Occipital lobe (tissue), 3 donors: ENCODE measurements at places on chromosomes 4 and X.

DNA sequence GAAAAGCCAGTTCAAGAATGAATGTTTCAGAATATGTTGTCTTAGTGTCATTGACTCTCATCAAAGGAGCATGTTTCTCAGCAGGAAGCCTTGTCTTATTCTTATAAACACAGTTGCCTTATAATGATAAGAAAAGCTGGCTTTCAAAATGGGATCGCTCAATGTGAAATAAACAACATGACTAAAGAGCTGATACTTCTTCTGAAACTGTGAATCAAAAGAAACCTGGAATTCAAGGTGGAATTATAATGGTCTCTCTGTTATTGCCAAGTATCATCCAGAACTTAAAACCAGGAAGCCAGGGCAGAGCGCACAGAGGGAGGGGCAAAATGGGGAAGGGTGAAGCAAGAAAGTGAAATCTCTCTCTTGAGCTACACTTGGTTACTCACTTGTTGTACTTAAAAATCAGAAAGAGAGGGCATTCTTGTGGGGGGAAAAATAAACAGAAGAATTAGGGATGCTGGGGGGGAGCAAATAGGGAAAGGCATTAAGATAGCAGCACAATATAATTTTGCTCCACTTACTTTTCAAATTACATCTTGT is 270.0 kb downstream of the MAPK10 start:
- DNase-seq, result no peak

GRCh38 chr4:140136509-140136908 is 17.5 kb downstream of the MAML3 start:
- no peak for DNase-seq

DNA sequence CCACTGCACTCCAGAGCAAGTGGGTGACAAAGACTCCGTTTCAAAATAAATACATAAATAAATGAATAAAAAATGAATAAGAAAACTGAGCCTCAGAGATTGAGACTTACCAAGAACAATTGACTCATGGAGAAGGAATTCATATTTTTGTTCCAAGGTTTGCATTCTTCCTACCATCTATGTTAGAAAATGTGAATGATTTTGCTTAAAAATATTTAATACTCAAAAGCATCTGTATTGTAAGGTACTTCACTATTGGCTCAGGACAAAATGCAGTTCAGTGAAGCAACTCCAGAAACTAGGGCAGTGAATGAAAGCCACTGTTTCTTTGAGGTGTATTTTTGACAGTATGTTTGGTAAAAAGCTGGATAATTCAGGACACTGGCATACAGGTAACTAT is 54.1 kb downstream of the XAGE2 start:
- DNase-seq, result no peak

GRCh38 chrX:109856974-109857373 is 123.9 kb upstream of the ACSL4 start:
- no peak for DNase-seq

DNA sequence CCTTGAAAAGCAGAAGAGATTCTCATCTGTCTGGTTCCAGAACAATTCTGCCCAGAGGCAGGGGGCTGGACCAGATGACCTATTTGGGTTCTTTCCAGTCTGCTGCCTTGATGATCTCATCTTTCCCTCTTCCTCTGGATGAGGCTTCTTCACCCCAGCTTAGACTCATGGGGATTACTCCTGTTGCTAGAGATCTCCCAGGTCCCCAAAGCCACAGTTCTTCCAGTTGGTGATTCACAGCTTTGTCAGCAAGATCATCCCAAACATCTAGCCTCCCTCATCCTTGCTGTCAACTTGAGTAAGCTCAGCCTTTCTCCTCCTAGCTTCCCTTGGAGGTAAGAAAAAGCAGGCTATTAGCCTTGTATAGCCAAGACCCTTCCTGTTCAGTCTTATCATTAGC is 64.2 kb upstream of the PJA1 start:
- no peak for DNase-seq

- no peak for DNase-seq
These were observed 2.0 kb downstream of the PRKX start for GRCh38 chrX:3711331-3711917.

DNA sequence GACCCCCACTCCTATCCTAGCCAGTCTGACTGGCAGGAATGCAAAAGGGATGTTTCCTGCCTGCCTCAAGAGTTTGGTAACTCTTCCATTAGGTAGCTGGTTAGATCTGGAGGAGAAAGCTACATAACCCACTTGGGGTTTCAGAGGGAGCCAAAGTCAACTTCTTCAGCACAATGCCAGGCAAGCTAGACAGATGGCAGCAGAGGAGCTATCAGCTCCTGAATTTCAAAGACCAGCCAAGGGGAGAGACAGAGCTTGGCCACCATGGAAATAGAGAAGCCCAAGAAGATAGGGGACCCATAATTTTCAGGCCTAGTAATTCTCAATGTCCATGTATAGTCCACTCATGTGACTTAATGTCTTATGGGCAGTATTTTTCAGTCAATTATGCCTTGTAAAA is 56.4 kb downstream of the PGRMC1 start:
- DNase-seq, result no peak

- no peak for DNase-seq
These were observed 833.5 kb upstream of the IGFBP7 start for GRCh38 chr4:57943682-57944081.

GRCh38 chr4:82217986-82218715 is 155.6 kb downstream of the HNRNPD start:
- peak; percentile 1 for DNase-seq

DNA sequence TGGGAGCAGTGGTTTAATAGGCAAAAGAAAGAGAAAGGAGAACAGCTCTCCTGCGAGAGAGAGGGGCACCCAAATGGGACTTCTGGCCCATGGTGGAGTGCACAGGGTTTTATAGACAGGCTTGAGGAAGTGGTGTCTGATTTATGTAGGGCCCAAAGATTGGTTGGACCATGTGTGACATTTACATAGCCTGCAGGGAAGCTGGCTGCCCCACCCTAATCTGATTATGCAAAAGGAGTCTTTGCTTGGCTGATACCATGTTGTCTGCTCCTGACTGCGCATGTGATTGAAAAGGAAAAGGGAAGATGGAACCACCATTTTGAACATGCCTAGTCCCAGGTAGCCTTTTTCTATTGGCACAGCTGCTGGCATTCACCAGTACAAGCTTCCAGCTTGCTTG is 100.0 kb upstream of the DIPK2B start:
- no peak for DNase-seq

DNA sequence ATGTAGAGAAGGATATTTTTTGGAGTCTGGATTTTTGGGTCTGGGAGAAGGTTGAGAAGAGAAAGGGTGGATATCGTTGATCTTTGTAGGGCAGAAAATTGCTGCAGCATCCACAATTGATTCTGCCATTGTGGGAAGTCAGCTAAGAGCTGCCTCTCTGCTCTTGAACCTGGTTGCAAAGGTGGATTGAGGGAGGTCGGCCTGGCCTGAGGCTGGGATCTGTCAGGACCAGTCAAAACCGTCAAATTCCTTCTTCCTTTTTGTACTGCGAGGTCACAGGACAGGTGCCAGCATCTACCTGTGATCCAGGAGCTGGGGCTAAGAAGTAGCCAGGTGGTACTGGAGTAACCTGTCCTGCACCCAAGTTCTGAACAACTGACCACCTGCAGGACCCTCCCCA is 93.7 kb downstream of the SHOX start:
- DNase-seq, result no peak

DNA sequence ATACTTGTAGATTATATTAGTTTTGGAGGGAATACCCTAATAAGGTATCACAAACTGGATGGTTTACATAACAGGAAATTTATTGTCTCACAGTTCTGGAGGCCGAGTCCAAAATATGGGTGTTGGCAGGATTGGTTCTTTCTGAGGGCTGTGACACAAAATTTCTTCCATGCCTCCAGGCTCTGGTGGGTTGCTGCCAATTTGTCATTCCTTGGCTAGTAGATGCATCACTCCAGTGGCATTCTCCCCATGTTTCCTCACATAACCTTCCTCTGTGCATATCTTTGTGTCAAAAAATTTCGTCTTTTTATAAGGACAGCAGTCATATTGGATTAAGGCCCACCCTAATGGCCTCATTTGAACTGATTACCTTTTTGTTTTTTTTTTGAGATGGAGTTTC is 49.3 kb downstream of the APELA start:
- no peak for DNase-seq

- DNase-seq, result no peak
These were observed 19.7 kb upstream of the GPAT3 start for GRCh38 chr4:83516042-83516772.

DNA sequence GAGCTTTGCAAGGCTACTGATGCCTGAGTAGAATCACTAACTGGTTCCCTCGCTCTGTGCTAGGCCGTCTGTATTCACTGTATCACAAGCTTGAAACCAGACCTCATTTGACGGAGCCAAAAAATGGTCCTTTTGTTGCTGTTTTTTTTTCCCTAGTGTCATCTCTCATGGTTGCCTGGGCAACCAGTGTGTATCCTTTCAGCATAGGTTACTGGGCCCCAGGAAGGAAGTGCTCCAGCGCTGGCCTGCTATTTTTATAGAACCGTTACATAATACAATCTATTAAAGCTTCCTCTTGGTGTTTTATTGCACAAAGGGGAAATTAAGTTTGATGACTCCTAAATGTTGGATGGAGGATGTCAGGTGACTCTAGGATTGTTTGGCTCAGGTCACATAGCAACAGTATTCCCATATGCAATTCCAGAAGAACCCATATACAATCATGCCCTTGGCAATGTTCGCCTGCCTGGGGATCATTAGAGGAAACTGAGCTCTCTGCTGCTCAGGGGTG is 220.4 kb downstream of the SPRY1 start:
- DNase-seq, result peak; percentile 21

- DNase-seq, result no peak
These were observed 131.3 kb upstream of the AGA start for GRCh38 chr4:177573507-177573906.

- no peak for DNase-seq
These were observed 31.8 kb downstream of the PRDM8 start for GRCh38 chr4:80229128-80229527.

- no peak for DNase-seq
These were observed 123.6 kb downstream of the MGST2 start for GRCh38 chr4:139789096-139789654.

- no peak for DNase-seq
These were observed 195.4 kb downstream of the AFAP1 start for GRCh38 chr4:7744142-7744804.

DNA sequence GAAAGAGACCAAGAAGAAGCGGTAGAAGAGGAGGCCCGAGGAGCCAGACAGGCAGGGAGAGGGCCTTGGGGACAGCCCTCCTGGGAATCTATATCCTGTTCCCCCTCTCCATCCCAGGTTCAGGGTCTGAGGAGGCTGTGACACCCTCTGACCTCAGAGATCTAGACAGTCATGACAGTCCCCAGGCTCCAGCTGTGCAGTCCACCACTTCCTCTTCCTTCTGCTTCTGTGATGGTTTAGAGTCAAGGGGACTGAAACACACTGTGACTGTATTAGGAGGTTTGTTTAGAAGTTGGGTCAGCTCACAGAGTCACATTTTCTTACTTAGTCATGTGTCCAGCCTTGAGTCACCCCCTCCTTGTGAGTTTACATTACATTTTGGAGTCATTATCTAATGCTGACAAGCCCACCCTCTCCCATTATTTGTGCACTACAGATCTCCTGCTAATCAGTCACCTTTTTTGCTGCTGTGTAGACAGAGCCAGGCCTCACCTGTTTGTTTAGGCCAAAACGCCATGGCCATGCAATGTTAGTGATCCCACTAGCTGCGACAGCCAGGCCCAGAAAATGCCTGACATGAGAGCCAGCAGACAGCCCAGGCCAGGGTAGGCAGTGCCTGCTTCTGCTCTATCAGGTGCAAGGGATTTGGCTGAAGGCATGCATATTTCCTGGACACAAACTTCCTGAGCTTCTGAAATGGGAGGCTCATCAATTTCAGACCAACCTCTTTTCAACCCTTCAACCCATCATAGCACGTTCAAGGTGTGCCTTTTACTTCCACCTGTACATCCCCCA is 26.0 kb downstream of the MANBA start:
- DNase-seq, result no peak

DNA sequence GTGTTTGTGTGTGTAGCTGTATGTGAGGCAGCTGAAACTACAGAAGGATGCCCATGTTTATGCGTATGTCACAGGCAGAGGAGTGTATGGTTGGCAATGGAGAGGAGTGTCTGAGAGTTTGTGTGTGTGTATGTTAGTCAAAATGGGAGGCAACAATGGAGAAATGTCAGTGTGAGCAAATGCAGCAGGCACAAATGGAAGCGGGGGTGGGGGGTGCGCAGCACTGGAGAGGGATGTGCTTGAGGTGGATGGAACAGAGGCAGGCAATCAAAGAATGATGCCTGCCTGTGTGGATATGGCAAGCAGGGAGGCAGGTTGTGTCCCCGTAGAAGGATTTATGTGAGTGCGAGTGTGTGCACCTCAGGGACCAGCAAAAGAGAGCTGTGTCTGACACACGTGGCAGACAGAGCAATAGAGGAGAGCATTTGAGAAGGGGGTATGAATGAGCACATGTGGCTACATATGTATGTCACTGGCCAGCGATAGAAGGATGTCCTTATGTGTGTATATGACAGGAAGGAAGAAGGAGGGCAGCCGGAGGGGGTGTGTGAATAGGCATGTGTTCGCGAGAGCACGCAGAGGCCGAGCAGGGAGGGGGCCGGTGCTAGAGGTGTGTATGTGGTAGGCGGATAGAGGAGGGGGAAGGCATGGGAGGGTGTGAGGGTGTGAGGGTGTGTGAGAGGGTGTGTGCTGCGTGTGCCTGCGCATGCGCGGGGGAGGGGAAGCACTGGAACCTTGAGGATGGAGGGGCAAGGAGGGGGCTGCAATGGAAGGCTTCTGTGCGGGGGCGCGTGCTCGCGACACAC is 1.1 kb downstream of the PJA1 start:
- DNase-seq, result peak; percentile 3

GRCh38 chrX:122868631-122869030 is 315.4 kb upstream of the GRIA3 start:
- no peak for DNase-seq

GRCh38 chr4:154313004-154313585 is 178.5 kb downstream of the DCHS2 start:
- DNase-seq, result no peak

DNA sequence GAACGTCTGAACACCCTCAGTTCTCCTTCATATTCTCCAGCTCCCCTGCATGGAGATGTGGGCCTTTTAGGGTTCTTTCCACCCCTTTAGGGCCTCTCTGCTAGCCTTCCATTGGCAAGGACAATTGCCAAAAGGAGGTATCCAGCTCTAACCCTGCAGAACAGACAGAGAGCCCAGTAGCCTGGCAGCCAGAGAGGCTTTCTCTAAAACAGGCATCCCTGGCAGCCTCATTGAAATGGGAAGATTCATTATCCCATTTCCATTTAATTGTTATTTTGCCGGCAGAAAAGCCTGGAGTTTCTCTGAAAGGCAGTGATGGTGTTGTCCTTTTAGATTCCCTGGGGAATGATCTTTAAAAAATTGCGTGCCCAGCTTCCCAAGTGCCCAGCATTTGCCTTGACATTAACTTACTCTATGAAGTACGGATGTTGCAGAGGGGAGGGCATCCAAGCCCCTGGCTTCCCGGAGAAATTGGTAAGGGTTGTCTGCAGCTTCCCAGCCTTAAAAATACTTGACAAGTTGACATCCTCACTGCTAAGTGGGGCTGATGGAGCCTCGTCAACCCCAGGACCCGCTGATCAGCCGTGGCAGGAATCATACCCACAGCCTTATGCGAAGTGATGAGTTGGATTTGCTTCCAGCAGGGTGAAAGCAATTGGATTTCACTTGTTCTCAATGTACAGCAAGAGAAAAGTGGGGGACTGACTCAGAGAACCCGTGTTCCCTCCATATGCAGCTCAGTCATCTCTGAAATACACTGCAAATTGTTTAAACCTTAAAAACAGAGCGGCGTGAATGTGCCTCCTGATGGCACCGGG is 244.1 kb downstream of the CRLF2 start:
- DNase-seq, result no peak

GRCh38 chr4:138034871-138035270 is 207.3 kb downstream of the SLC7A11 start:
- no peak for DNase-seq
